A172 (cell line): ENCODE measurements at places on chromosomes 13 and 19. TPM values are rescaled to one million over a fixed set of nuclear protein-coding genes. Genes with fewer than 3 reads are reported as not detected.

GRCh38 chr13:110377178-110377825, 70.2 kb downstream of the COL4A2 start:
- no peak for DNase-seq

DNA sequence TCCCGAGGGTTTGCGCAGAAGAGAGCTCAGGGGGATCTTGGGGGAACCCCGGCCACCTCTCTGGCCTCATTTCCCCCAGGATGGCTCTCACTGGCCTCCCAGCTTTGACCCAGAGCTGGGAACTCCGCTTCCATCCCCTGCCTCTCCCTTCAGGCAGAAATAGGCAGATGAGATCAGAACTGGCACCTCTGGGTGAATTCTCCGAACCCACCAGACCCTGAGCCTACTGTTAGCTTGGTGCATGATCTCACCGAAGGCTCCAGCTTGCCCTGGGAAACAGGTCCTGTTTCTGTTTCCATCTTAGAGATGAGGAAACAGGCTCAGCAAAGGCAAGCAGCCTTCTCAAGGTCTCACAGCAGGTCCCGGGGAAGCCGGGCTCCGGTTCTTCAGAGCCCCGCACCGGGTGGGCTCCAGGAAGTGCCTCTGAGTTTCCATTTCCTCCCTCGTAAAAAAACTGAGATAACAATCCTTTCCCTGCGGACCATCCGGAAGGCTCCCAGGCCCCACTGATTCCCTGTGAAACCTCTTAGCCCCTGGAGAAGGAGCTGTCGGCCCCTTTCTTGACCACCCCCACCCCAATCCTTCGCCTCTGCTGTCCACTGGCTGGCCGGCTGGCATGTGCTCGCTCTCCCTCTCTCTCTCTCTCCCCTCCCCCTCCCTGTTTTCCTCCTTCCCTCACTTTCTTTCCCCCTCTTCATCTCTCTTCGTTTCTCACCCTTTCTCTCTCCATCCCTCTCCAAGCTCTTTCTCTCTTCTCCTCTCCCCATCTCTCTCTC, 2.1 kb downstream of the NECTIN2 start:
- no peak for DNase-seq

DNA sequence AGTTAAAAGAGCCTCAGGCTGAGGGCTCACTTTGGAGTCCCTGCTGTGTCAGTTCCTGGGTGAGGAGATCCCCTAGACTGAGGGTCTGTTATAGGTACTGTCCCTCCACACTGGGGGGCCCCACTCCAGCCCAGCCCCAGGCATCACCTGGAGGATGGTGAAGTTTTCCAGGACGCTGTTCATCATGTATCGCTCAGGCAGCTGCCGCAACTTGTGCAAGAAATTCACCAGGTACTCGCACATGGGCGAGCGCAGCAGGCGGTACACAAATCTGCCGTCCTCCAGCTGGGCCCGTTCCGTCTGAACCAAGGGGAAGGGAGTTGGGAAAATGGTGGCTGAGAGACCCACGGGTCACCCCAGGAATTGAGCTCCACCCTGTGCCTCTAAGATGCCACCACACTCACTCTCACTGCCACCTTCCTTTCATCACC, 7.1 kb downstream of the CD37 start:
- no peak for DNase-seq

DNA sequence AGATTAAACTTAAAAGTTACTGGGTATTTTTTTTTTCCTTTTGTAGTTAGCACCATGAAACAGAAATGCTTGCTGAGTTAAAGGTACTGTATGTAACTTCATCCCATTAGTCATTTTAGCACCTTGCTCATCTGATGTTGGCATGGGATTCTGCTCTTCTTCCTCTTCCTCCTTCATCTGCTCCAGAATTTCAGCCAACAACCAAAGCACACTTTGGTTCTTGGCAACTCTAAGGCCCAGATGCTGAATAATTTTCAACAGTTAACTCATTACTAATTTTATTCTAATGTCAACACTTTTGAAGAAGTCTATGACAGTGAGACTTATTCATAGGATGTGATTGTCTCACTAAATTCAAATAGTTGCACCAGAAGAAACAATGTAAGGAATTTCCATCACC, 359.2 kb downstream of the KCTD12 start:
- DNase-seq: no peak

ZSCAN5C gene
- not detected in 2 replicates for total RNA-seq
